Activated T-cell treated with anti-CD3 and anti-CD28 coated beads, Interleukin-2, amount 50 U/mL, for 1 hour (primary cell): ENCODE measurements at places on chromosomes 11 and 22.

GRCh38 chr11:19740586-19740985 lies 27.9 kb downstream of the NAV2 start:
- DNase-seq: no peak

GRCh38 chr11:47236482-47236881 lies 12.1 kb downstream of the ACP2 start:
- DNase-seq: no peak

GRCh38 chr11:1750840-1751530 lies 590 bp upstream of the IFITM10 start:
- DNase-seq: no peak

GRCh38 chr11:93032580-93032979 lies 63.1 kb downstream of the MTNR1B start:
- no peak for DNase-seq

GRCh38 chr11:34890089-34890488 lies 26.1 kb downstream of the APIP start:
- no peak for DNase-seq

- no peak for DNase-seq
Measured at GRCh38 chr11:48106166-48106565, 110.4 kb upstream of the OR4B1 start.

DNA sequence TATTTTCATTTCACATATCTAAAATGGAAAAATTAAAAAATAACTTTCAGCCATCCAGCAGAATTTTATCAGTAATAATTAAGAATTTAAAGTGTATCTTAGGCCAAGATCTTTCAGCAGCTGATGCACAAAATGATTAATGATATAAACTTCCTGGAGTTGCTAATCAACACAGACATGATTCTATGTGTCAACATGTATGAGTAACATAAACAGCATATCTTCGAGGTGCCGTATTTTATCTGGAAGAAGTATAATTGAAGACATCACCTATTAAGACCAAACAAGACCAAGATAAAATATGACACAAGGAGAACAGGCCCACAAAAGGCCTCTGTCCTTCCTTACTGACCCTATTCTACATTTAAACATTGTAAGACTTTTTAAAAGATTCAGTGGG lies 45.2 kb downstream of the SLC5A12 start:
- no peak for DNase-seq

- DNase-seq: no peak
Measured at GRCh38 chr11:2787816-2788167, 88.0 kb upstream of the KCNQ1OT1 start.
